ENCODE measurements at places on chromosomes 3 and 15.

DNA sequence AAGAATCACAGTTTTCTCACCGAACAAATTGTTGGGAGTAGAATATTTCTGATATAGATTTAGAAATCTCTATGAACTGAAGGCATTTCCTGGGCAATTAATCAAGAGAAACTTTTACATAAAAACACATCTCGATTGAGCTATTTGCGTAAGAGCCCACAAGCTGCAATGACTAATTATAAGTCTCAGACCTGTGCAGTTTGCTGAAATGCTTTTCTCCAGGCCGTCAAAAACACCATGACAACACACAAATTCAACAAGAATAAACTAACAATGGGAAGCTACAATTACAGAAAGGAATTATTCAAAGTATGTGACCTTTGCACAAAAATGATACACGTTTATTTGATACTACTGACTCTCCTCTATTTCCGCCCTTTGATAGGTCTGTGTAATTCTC is 481.2 kb upstream of the WNT5A start:
- no peak for DNase-seq

DNA sequence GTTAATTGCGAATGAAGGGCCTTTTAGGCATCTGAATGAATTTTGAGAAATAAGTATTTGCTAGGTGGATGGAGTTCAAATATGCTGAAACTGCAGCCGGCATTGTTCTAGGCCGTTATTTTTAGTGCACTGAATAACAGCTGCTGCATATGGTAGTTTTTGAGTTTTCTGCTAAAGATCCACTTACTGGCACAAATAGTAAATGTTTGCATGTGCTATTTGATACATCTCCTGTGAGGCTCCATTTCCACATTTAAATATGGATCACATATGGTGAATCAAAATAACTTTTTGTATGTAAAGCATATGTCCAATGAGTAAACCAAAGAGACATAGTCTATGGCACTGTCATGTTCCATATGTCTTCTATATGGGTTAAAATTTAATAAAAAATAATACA is 56.7 kb upstream of the CNTN4 start:
- DNase-seq, result no peak

DNA sequence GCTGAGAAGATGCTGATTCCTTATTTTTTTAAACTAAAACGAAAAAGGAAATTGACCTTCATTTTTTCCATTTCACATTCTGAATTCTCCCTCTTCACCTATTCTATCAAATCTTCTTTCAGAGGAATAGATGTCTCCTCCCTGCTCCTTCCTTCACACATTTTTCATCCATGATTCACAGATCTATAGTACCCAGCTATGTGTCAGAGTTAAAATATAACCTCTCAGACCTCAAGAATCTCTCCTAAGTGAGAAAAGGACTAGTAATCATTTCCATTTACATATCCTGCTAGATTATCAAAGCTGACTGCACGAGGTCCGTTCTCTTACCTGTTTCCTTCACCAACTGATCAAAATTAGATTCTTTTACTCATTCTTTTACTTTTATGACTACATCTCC is 1297.6 kb upstream of the ALCAM start:
- no peak for DNase-seq

GRCh38 chr3:197880491-197881269 is 69.3 kb upstream of the RPL35A start:
- no peak for DNase-seq

DNA sequence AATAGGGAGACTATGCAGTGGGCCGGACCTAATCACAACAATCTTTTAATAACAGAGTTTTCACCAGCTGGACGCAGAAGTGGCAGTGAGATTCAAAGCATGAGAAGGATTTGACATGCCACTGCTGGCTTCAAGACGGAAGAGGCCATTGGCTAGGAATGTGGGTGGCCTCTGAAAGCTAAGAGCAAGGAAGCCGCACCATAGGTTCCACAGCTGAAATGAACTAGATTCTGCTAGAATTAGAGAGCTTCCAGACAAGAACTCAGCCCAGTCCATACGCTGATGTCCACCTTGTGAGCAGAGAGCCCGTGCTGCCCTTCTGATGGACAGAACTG is 6.9 kb upstream of the NCBP2 start:
- no peak for DNase-seq

DNA sequence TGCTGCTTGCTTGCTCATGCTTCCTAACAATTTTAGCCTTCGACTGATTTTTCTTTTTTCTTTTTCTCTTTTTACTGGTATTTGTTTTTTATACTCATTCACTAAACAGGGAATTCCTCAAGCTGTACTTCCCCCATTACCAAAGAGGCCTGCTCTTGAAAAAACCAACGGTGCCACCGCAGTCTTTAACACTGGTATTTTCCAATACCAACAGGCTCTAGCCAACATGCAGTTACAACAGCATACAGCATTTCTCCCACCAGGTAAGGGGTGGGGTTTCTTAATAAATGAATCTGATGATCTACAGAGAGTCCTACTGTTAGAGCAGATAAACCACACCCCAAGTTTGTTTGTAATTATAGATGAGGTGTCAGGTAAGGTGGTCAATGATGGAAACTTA is 178.8 kb downstream of the MBNL1 start:
- DNase-seq, result no peak

DNA sequence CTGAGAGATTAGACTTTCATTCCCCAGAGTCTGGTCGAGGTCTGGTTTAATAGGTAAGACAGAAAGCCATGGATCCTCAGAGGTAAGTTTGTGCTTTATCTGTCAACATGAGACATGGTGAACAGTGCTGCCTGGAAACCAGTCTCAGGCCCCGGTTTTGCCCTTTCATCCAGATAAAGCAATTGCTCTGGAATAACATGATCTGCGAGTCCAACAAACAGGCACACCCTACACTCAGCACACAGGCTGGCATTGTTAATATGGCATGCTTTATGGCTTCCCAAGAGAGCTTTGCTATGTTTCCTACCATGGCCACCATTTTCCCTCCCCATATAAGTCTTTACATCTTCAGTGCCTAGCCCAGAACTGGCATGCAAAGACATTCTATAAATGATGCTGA is 30.1 kb upstream of the MNS1 start:
- no peak for DNase-seq

- no peak for DNase-seq
Measured at GRCh38 chr3:24196526-24196925, 251.4 kb downstream of the NR1D2 start.

DNA sequence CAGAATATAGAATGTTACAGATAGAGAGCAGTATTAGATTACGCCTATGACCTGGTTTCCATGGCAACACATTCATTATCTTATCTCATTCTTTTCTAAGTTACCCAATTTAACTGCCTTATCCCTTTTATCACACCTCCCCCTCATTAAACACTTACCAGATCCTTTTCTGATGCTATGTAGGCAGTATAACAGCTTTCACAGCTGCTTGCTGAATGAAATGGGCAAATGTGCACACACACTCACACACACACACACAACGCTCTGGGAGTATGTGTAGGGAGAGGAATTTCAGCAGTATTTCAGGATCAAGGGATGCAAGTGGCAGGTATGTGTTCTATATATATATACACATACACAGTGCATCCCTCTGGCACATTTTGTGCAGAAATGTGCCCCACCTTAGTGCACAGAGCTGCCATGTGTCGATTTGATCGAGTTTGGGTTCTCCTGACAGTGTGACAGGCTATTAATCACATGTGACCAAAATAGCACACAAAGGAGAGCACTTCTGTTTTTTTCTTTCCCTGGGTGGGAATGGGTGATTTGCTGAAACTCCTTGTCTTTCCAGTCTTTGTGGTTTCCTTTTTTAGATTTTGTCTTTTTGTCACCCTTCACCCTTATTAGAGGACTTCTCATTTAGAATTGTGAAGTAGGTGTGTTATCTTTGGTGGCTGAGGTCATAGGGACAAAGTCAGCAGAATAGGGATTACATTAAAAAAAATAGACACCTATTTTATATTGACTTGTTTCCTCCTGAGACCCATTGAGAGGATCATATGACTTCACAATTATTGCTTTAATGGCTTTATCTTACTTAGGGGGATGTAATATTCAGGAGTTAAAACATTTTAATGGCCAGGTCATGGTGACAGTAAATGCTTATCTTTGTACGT is 553.7 kb downstream of the PDCD6IP start:
- DNase-seq, result no peak

DNA sequence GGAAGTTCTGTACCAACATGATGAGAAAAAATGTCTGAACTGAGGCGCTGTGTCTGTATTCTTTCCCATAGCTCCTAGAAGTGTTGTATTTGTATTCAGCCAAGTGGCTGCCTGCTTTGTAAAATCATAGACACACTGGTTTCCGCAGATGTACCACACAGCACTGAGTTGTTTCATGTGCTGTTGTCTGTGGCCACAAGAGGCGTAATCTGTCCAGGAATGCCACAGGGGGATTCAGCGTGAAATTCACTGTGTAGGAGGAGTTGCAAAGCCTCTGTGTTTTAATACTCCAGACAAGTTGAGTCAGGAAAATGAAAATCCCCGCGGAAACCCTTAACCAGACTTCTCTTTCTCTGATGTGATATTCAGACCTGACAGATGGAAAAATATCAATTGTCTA is 462.2 kb downstream of the NSUN3 start:
- DNase-seq, result no peak

- no peak for DNase-seq
Measured at GRCh38 chr3:194150252-194150934, 14.4 kb downstream of the HES1 start.

- no peak for DNase-seq
Measured at GRCh38 chr3:124854009-124854408, 33.2 kb downstream of the ITGB5 start.

- DNase-seq, result no peak
Measured at GRCh38 chr3:46902188-46902631, 24.7 kb downstream of the PTH1R start.

DNA sequence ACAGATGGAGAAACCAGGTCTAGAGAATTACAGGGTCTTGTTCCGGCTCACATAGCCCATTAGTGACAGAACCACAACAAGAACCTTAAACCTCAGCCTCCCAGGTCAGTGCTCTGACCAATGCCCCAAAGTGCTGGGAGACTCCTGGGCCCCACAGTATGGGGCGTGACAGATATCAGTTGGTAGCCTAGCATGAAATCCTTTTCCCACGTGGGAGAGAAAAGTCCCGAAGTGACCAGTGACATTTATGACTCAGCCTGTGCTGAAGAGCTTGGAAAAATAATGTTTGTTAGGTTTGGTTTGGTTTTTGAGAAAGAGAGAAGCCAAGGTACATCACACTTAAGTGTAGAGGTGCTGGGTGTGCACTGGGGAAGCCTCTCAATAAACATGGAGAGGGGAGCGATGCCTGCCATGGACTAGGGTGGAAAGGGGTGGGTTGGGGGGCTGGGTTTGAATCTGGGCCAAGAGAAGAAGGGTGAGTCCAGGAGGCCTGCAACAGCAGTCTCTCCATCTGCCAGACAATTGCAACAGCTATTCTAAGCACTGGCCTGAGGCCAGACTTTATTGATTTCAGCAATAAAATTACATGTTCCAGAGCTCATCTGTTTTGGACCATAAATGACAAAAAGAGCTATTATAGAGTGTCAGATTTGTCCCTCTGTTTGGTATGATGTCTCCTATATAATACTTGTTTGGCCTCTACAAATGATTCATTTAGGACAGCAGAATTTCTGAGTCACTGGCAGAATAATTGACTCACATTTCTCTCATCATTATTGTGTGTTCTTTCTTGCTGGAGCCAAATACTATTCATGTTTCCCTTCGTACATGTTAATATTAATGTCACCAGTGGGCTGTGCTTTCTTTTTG is 43.4 kb downstream of the C2CD4A start:
- DNase-seq, result no peak

- DNase-seq, result no peak
Measured at GRCh38 chr15:25849157-25849921, 13.8 kb downstream of the ATP10A start.

- no peak for DNase-seq
Measured at GRCh38 chr15:50380089-50380488, 25.1 kb upstream of the GABPB1 start.

GRCh38 chr15:32898414-32898813 is 180.6 kb downstream of the GREM1 start:
- no peak for DNase-seq

DNA sequence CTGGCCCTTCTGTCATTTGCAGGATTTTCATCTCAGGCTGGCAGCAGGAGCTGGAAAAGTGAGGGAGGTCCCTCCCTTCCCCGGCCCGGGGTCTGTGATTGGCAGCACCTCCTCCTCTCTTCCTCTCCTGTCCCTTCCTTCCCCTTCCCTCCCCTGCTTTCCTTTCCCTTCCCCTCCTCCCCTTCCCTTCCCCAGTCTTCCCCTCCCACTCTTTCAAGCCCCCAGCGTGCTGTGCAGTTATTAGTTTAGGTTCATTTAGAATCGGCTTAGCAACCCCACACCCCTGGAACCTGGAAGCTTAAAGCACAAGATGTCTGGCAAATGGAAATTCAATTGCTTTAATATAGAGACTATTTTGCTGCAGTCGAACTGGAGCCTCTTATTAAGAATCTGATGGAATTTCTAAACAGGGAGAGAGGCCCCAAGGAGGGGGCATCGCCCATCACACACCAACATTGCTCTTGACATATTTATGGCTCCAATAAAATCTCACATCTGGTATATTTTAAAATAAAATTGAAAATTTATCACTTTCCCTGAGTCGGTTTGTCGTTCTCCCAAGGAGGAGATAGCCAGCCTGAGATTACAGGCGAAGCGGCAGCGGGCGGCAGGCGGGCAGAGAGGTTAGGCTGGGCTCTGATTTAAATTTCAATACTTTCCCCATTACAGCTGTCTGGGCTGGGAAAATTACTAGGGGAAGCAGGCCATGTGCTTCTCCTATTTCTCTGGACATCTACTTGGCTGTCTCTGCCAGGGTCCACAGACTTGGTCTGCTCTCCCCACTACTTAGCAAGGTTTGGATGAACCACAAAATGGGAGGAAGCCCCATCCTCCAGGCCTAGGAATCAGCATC is 98.9 kb downstream of the LINGO1 start:
- DNase-seq, result no peak

GRCh38 chr15:51837792-51838251 is 8.4 kb downstream of the TMOD3 start:
- DNase-seq, result no peak

DNA sequence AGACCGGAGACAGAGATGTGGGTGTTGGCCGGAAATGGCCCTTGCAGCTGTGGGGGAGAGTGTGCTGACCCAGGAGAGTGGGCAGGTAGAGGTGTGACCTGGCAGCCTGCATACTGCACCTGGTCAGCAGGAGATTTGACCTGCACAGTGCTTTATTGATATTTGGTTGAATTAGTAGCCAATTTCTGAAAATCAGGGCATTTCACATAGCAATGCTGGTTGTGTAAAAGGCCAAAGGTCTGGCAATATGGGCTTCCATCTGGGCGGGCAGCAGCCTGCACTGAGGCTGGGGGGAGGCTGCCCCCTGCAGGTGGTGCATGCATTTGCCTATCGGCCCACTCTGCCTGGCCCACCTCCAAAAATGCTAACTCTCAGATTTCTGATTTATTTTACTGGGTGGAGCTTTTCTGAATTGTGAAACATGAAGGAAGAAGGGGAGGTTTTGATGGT is 9.4 kb upstream of the MGLL start:
- no peak for DNase-seq

DNA sequence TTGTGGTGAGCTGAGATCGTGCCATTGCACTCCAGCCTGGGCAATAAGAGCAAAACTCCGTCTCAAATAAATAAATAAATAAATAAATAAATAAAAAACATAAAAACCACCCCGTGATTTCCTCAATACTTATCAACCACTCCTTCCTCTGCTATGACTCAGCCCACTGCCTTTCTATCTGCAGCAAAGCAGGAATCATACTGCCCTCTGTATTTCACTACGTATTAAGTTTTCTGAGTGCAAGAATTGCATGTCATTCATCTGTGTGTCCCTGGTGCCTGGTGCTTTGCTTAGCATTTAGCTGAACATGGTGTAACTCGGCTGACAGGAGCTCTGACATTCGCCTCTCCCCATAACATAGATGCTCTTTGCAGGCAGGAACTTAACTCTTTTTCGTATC is 7.1 kb downstream of the LSG1 start:
- no peak for DNase-seq

GRCh38 chr15:92629276-92629974 is 26.1 kb downstream of the FAM174B start:
- DNase-seq, result no peak

Data from NCI-H1048 (cell line).